ENCODE measurements at places on chromosomes 4 and X.

DNA sequence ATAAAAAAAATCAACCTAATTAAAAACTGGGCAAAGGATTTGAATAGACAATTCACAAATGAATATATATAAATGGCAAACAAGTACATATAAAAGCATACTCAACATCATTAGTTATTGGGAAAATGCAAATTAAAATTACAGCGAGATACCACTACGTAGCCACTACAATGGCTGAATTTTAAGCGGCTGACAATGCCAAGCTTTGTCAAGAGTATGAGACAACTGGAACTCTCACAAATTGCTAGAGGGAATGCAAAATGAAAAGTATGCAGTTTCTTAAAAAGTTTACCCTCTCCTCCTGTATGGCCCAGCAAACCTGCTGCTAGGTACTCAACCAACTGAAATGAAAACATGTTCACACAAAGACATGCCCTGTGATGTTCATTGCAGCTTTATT is 34.8 kb downstream of the ZFP42 start:
- DNase-seq = no peak

- DNase-seq = no peak
Measured at GRCh38 chr4:74374561-74375327, 9.8 kb downstream of the EREG start.

DNA sequence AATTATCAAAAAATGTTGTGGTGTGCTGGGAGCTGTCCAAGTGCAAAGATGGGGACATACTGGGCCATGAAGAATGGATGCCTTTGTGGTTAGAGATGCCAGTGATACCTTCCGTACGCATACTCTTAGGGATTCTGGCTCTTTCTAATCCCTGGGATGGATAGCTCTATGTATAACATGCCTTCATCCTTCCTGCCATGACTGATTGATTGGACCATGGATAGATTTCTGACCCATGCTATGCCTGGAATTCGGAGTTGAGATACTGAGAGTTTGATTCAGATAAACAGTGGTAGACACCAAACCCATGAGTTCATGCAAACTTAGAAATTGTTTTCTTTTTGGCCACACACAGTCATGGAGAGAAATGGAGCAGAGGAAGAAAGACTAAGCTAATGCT is 147.2 kb upstream of the WDFY3 start:
- no peak for DNase-seq

GRCh38 chr4:8701126-8702019 is 108.8 kb downstream of the CPZ start:
- DNase-seq = no peak

DNA sequence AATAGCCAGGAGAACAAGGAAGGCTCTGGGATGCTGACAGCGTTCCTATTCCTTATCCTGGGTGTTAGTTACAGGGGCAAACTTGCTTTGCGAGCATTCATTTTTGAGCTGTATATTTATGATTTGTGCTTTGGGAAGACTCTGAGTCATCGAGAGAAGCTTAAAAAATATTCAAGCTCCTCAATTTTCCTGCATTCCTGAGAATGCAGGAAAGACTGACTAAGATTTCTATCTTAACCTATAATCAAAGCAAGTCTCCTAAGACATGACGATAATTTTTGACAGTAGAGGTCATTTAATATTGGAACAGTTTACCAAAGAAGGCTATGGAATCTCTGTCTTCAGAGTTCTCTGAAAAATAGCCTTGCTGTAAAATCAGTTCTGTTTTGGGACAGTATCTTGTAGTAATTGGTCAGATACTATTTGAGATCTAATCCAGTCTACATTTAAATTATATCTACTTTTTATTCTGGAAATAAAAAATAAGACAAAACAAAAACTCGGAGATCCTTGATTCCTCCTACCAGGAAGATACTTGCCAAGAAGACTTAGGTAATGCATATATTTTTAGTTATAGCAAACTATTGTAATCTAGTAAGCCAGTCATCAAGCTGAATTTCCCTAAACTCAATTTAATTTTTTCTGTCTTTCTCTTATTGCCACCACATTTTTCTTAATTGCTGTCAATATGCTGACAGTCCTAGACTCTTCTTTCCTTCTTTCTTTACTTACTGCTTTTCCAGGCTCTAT is 31.7 kb downstream of the BBS12 start:
- DNase-seq = no peak

GRCh38 chrX:12767856-12768255 is 23.4 kb upstream of the PRPS2 start:
- DNase-seq = no peak

- DNase-seq = no peak
Measured at GRCh38 chr4:169957785-169958184, 68.4 kb downstream of the MFAP3L start.

DNA sequence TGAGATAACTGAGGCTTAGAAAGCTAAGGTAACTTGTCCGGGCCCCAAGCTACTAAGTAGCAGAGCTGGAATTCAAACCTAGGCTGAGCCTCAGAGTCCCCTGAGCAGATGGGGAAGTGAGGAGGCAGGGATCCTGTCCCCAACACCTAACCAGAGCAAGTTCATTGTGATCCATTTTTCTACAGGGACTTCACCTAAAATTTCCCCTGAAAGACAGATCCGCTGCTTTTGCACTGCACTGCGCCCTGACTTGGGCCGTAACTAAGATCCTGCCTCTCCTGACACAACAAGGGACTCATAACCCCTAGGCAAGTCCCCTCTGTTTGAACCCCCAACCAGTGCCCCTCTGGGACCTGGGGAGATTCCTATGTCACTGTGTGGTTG is 25.6 kb upstream of the MTM1 start:
- no peak for DNase-seq

DNA sequence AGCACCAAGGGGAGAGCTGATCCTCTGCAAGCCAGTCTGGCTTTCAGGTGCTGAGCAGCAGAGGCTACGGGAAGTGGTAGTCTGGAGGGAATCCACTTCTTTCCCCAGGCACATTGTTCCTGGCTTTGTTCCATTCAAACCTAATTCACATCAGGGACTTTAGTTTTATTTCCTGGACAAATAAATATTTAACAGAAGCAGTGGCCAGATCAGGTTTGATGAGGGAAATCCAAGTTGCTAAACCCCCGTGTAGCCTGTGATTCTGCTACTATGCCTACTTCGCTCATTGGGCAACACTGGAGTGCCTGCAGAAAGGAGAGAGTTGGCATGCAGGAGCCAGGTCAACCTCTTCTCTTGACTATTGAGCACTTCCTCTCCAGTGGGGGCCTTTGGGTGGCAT is 13.8 kb upstream of the STBD1 start:
- no peak for DNase-seq

GRCh38 chr4:88938138-88938537 is 118.8 kb downstream of the FAM13A start:
- DNase-seq = no peak

- no peak for DNase-seq
Measured at GRCh38 chr4:107996949-107997788, 7.5 kb downstream of the HADH start.

DNA sequence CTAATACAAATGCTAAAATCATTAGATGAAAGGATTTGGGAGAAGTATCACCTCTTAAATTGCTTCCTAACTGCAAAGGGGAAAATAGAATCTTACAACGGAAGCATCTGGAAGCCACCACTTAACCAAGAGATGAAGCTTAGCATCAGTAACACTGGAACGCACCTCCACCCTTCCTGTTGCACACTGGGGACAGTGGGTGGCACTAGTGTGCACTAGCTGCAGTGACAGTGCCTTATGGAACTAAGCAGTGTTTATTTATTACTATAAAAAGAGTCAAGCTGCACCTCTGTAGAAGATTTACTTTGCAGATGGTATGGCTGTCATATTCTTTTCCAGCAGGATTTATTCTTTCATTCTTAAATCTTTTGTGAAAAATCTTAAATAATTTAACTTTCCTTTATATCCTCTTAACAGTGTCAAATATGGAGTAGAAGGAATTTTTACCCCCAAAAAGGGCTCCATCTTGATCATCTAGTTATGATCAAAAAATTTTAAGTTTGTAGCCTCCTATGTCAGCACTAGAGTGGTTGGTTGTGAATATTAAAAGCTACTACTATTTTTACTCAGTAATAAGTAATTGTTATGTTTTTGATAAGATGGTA is 76.7 kb downstream of the SCD5 start:
- no peak for DNase-seq

GRCh38 chr4:8849266-8850073 is 22.2 kb downstream of the HMX1 start:
- no peak for DNase-seq

- DNase-seq = no peak
Measured at GRCh38 chr4:115972967-115973366, 859.5 kb upstream of the NDST4 start.

DNA sequence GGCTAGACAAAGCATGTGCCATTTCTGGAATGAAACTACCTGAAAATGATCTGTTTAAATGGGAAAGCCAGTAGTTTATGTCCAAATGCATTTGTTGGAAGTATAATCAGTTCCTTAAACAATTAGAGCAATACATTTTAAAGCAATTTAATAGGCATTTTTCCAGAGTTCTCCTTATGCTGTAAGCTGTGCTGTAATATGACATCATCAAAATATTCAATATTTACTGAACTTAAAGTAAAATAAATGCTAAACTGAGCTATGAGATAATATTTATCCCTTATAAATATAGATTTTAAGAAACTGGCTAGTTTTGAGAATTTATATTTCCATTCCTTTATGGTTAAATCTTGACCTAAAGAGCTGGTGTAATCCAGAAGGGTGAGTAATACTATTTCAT is 7.9 kb downstream of the SLC4A4 start:
- no peak for DNase-seq

GRCh38 chr4:40888933-40889332 is 139.2 kb downstream of the NSUN7 start:
- no peak for DNase-seq

DNA sequence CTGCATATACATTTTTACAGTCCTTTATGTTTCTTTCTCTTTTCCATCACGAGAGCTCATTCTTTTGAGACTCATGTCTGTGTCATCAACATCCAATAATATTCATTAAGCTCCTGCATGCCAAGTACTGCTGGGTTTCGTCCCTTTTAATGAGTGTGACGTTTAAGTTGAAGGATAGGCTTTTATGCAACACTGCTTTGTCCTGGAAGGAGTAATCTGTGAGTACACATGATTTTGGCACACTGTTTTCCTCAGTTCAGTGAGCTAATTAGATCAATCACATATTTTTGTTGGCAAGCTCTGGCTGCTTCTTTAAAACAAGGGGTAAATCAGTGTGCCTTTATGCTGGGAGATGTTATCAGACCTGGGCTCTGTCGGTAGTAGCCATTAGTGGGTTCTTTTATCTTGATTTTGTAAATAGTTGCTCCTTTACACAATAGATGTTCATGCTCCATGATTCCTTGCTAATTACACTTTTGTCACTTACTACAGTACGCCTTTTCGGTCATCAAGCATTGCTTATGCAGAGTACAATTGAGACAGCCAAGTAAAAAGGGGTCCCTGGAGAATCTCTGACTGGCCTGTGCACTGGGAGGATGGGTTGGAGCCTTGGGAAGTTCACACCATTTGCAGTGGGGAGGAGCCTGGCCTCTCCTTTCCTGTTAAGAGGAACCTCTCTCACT is 132.6 kb downstream of the FHIP1A start:
- DNase-seq = no peak

- no peak for DNase-seq
Measured at GRCh38 chr4:89256203-89256800, 51.3 kb downstream of the GPRIN3 start.

GRCh38 chr4:162422312-162422711 is 258.5 kb upstream of the FSTL5 start:
- no peak for DNase-seq

DNA sequence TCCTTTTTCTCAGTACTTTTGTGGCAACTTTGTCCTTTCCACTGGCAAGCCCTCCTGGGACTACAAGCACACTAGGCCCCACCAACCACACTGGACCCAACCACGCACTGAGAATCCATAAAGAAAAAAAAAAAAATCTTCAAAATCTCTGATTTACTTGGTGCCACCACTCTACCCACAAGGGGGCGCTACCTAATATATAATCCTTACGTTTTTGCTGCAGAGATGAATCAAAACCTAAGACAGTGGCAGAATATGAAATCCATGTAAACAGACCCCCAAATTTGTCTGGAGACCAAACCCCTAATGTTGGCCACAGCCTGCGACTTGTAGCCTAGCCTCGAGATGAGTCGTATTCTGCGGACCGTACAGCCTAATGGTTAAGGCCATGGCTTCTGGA is 63.5 kb upstream of the ARHGAP36 start:
- DNase-seq = no peak

DNA sequence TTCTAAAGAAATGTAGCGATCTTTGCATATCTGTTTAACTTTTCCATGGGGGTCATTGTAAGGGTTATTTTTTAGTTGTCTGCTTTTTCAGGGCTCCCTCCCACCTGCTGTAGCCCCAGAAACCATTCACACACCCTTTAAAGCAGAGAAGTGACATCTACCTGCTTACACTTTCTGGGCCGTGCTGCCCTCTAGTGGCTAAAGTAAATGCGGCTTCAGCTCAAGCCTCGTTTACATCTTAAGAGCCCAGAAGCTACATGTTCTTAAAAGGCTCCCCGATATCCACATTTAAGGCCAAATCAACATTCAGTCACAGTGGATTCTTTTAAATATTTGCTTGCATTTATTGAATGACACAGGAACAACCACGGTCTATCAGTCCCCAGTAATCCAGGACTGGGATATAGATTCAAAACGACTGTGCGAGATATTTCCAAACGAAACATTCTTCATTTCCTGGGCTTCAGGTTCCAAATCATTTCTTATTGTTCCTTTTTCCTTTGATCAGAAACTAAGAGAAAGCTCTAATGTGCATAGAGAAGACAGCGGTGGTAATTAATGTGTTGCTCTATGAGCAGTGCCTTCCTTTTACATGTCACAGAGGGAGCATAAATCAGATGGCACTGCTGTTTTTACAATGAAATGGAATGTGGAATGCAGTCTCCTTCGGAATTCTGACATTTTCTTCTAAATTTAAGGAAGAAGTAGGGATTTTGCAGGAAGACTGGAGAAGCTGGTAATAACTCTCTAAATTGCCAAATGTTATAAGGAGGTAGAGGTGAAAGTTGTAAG is 119.9 kb downstream of the RASGEF1B start:
- peak; percentile 51 for DNase-seq

DNA sequence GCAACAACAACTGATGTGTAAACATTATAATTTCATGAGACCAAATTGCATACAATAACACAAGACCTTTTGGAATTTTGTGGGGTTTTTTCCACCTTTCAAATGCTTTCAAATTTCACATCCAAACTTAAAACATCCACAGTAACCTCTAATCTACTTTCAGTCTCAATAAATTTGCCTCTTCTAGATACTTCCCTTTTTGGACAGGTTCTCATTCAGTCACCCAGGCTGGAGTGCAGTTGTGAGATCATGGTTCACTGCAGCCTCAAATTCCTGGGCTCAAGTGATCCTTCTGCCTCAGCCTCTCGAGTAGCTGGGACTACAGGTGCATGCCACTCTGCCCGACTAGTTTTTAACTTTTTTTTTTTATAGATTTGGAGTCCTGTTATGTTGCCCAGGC is 556.6 kb downstream of the NLGN4X start:
- no peak for DNase-seq

- no peak for DNase-seq
Measured at GRCh38 chr4:146927695-146928094, 18.0 kb downstream of the TTC29 start.

DNA sequence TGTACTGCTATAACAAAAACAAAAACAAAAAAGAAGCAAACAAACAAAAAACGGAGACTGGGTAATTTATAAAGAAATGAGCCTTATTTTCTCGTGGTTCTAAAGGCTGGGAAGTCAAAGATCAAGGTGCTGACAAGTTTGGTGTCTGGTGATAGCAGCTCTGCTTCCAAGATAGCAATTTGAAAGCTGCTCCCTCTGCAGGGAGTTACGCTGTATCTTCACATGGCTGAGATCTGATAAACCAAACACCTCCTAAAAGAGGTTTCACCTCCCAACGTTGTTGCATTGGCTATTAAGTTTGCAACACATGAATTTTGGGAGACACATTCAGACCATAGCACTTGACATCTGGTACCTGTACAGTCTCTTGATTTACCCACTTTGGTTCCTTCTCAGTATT is 854.2 kb downstream of the CENPC start:
- DNase-seq = no peak
